ENCODE measurements at places on chromosomes 7 and 10.

DNA sequence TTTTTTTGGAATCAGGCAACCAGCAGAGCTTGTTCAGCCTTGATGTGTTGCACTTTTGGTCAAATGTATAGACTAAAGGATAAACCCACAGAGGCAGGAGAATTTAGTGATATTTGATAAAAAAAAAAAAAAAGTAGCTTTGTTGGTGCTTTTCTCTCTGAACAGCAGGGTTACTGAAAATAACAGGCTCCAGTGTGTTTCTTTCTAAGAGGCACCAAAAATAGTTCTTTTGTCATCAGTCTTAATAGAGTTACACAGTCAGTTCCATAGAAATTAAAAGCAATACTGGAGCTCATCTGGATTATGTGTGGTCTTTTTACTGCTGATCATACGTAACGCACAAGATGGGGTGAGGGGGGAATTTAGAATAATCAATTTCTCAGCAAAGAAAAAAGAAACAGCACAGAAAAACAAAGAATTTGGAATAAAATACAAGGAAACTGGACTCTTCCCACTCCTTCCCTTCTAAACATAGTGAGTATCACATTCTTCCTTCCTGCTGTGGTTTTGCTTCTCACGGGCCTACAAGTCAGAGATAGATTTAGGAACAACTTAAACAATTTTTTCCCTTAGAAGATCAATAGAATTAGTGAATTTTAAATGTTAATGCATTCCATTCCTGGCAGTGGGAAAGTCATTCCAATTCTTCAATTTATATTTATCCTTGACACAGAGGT lies 178.8 kb upstream of the AKR1E2 start:
- DNase-seq, result no peak

- DNase-seq, result no peak
Measured at GRCh38 chr10:95133997-95134396, 60.0 kb upstream of the ACSM6 start.

DNA sequence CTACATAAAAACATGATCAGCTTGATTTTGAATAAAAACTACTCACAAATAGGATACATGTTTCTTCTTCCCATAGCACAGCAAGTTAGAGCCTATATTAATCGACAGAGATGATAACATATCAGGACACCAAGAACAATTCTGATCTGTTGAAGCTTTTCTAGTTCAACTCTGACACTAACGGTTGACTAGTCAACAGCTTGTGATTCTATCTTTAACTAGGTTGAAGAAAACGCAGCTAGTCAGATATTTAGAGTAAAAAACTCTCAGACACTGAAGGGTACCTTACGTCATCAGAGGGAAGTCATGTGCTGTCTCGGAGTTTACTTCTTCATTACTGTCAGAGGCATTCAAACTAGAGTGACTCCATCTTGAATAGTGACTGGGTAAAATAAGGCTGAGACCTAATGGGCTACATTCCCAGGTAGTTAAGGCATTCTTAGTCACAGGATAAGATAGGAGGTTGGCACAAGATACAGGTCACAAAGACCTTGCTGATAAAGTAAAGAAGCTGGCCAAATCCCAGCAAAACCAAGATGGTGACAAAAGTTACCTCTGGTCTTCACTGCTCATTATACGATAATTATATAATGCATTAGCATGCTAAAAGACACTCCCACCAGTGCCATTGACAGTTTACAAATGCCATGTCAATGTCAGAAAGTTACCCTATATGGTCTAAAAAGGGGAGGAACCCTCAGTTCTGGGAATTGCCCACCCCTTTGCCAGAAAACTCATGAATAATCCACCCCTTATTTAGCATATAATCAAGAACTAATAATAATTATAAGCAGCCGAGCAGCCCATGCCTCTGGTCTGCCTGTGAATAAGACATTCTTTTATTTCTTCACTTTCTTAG lies 21.3 kb downstream of the CCDC71L start:
- no peak for DNase-seq

DNA sequence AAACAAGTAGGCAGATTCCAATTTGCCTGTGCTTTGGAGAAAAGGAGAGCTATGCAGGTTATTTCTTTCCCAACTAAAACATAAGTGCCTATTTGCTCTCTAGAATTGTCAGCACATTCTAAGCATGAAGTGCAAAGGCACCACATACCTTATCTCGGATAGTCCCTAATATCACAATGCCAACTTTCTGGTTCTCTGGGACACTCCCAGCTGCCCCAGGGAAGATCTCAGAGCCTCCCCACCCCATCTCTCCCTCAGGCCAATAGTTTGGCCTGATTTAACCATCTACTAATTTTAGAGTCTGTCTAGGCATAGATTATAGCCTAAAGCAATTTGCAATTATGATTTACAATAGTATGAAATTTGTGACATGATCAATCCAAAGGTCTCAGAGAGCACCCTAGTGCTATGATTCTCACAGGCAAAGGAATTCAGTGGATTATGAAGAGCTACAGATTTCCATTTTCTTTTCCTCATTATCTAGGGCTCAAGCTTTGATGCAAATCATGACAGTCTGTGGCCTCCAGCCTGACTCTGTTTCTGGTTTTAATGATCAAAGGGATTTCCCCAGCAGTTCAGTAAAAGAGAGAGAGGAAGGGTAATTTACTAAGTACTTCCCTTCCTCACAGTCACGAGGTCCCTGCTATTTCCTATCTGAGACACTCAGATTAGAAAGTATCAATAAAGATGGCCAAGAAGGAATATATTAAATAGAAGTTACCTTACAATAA lies 29.0 kb upstream of the IL6 start:
- no peak for DNase-seq

GRCh38 chr10:90245623-90246022 lies 544.2 kb downstream of the KIF20B start:
- DNase-seq, result no peak

- DNase-seq, result no peak
Measured at GRCh38 chr7:33157781-33158180, 28.4 kb downstream of the BBS9 start.

GRCh38 chr10:60142736-60143135 lies 236.4 kb upstream of the CCDC6 start:
- no peak for DNase-seq

- DNase-seq, result no peak
Measured at GRCh38 chr7:120168066-120168465, 104.9 kb upstream of the KCND2 start.

DNA sequence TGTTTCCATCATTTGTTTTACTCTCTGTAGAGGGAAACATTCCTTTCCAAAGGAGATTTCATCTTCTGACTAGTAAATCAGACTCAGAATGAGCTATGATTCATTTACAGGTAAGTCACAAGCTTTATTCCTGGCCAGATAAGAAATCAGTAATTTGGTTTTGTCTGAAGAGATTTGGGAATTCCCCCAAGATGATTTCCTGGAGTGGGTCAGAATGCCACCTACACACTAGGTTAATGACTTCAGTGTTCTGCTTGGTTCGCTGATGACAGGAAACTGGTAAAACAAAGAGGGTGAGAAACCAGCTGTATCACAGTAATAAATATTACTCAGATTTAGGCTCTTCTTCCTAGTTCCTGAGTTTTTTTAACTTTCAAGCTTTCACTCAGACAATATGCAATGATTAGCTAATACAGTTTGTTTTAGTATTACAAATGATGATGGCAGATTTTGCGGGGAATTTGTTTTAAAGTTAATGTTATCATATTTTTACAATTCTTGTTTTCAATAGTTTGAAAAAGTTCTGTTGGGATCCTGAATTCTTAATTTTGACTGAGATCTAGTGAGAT lies 8.3 kb upstream of the ASZ1 start:
- DNase-seq, result no peak

- DNase-seq, result peak; percentile 22
Measured at GRCh38 chr7:152523916-152524315, 88.1 kb upstream of the KMT2C start.

DNA sequence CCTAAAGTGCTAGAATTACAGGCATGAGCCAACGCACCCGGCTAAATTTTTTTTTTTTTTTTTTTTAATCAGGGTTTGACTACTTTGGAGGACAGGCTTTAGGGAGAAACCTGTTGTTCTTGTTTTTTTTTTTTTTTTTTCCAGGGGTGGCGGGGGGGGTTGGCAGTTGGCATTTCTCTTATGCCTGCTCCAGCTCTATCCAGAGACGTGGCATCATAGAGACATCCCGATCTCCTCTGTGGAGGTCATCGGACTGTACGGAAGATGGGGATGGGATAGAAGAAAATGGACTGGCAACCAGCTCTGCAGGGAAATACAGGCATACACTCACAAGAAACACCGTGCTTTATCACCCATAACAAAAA lies 130.8 kb downstream of the PRPF18 start:
- DNase-seq, result no peak

GRCh38 chr10:20088061-20088701 lies 271.9 kb downstream of the PLXDC2 start:
- no peak for DNase-seq

- no peak for DNase-seq
Measured at GRCh38 chr7:148503900-148504487, 86.6 kb upstream of the C7orf33 start.

- no peak for DNase-seq
Measured at GRCh38 chr7:118158766-118159165, 25.2 kb upstream of the LSM8 start.

GRCh38 chr10:85604136-85604725 lies 762.4 kb downstream of the GRID1 start:
- no peak for DNase-seq

DNA sequence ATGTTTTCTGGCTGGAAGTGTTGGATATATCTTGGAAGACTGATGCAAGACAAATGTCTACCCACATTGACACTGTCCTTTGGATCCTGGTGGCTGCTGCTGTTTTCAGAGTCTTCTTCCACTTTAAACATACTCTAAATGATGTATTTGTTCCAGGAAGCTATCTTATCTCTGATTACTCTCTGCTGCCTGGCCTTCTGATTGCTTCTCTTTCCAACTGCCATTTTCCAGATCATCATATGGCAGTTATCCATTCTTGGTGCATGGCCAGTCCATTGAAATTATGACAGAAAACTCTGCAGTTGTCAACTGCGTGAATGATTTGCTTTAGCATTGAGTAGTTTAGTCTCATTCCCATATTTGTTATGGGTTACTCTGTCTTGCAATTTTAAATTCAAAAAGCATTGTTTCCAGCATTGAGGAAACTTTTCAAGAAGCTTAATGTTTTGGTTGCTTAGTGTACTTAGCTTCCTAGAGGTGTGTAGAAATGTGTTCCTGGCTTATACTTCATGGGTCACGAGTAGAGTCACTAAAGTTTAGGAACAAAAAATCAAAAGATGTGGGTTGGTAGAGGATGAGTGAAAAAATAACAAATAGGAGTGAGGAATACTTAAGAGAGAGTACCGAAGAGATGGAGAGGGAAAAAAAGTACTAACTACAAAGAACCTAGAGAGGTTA lies 268.3 kb upstream of the MTPN start:
- DNase-seq, result no peak

DNA sequence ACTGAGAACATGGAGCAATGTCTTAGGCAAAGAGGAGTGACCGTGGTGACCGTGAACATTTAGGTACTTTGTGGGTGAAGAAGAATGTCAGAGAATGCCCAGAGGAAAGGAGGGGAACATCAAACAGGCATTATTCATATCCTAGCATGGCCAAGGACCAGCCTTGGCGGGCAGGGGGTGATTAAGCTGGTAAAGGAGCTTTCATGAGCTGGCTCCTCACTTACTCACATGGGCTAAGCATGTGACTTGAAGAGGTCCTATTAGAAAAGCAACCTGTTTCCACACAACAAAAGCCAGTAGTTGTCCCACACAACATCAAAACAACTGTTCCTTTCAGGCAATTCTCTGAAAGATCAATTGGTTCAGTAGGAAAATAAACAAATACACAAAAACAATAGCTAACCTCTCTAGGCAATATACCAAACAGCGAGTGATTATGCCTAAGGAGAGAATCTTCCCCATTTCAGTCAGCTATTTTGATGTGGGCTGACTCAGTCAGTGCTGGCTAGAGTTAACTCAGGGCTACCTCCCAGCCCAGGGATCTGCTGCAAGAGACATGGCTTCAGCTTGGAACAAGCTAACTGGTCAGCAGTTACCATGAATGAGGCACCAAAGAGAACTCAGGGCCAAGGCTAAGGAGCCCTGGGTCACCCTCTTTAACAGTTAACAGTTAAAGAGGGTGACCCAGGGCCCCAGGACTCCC lies 283.5 kb downstream of the ARHGAP12 start:
- no peak for DNase-seq

- no peak for DNase-seq
Measured at GRCh38 chr7:116674508-116675173, 2.6 kb downstream of the MET start.

DNA sequence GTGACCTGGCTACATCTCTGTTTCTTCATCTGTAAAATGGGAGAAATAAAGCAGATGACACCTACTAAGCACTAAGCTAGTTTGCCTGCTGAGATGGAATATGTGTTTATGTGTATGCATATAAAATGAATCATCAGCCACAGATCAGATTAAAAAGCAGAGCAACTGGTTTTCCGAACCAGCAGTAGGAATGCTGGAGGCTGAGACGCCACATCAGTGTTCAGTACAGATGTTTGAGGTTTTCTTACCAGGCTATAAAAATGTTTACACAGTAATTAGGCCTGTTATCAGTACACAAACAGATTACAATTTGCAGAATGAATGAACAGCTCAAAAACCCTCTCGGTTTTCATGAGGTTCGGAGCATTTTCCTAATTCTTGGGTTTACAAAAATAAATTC lies 85.8 kb downstream of the CALN1 start:
- no peak for DNase-seq

GRCh38 chr7:42618651-42619360 lies 293.1 kb downstream of the C7orf25 start:
- no peak for DNase-seq

DNA sequence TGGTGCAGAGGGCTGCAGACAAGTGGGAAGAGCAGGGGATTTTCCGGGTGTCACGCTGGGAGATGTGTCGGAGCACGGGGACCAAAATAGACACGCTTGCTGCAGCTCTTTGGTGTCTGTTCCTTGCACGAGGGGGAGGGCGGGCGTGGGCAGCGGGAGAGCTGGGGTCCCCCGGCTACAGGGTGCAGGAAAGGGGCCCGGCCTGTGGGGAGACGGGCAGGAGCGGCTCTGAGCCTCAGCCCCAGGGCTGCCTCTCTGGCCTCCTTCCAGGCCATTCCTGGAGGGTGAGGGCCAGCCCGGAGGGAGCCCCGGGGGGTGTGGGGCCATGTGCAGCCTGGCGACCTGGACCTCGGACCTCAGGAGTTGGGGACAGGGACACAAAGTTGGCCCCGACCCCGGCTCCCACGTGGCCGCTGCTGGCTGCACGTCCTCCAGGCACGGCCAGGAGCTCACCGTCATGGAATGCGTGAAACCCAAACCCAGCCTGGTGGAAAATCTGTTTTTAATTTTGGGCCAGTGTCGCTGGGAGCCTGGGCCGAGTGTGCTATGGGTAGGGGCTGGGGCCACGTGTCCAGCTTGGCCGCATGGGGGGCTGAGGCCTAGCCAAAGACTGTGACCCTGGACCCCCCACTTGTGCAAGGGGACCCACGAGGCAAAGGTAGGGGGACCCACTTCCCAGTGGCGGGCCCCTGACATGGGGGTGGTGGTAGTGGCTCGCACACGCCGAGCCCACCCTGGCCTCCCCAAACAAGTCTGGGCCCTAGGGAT lies 6.6 kb downstream of the TTYH3 start:
- no peak for DNase-seq

- DNase-seq, result no peak
Measured at GRCh38 chr7:149454006-149454405, 6.9 kb downstream of the ZNF777 start.
